Mucosa of descending colon (tissue), 3 donors: ENCODE measurements at places on chromosomes 3 and 15.

GRCh38 chr15:94293411-94294402 lies 62.3 kb downstream of the MCTP2 start:
- DNase-seq: no peak

DNA sequence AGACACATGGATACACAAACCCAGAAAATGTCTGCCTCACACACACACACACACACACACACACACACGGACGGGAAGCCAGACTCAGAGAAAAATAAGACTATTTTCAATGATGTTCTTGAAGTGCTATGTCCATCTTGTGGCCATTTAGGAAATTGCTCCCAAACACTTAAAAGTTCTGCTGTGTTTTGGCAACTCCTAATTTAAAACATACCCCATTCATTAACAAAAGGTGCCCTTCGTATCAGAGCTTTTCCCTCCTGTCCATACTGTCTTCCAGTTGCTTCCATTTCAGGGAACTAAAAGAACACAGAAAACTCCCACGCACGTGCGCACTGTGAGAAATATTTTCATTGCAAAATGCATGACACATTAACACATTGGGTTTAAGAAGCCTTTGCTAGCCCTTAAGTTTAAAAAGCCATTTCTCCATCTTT lies 44.6 kb downstream of the SLC12A1 start:
- no peak for DNase-seq

DNA sequence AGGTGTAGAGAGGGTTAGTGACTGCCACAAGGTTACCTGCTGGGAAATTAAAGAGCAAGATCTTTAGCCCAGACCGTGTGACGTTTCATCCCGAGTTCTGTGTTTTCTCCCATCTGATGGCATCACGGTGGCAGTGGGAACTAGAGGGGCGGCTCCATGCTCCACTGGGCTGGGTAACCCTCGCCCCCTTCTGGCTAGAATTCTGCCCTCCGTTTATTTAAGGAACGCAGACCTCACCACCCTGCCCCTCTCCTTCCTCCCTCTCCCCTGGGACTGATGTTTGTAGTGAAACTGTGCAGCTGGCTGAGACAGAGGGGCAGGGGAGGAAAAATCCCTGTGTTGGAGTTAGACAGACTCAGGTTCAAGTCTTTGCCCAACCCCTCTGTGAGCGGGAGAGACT lies 65.6 kb downstream of the ITGA11 start:
- DNase-seq: no peak

GRCh38 chr3:128050597-128050996 lies 1.6 kb upstream of the SEC61A1 start:
- DNase-seq: no peak

DNA sequence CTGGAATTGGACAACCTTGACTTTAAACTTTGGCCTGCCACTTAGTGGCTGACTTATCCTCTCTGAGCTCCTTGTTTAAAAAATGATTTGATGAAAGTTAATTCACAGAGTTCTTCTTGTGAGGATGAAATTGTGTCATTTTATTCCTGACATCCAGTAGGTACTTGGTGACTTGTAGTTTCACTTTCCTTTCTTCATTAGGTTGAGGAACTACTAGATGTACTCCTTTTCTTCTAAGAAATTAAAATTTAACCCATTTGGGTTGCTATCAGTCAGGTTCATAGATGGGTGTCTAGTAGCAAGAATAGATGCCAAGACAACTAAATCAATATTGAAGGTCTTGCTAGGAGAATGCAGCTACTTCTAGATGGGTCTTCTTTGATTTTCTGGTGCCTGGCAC lies 5.2 kb downstream of the NR1D2 start:
- no peak for DNase-seq

DNA sequence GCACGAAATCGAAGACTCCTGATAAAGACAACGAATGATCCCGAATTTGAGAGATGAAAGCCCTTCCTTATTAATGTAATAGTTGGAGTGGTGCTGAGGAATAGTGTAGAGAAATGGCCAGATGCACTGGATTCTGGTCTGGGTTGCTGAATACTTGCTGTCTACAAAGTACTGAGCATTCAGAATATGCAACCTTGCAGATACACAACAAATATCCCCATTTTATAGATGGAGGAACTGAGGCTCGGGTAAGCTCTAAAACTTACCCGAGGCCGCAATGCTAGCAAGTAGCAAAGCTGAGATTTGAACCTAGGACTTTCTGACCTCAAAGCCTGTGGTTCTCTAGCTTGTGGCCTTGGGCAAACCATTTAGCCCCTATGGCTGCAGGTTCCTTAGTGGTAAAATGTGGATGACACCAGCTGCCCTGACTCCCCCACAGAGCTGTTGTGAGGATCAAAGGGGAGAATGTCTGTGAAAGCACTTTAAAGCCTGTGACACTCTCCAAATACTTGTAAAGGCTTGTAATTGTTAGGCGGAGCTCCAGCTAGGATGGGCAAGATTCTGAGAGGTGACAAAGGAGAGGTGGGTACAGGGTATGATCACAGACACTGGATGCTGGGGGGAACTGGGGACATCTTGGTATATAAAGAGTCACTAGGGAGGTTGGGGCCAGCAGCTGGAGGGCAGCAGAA lies 39.8 kb downstream of the FOXB1 start:
- DNase-seq: no peak
